ENCODE measurements at places on chromosomes 2 and 18.

DNA sequence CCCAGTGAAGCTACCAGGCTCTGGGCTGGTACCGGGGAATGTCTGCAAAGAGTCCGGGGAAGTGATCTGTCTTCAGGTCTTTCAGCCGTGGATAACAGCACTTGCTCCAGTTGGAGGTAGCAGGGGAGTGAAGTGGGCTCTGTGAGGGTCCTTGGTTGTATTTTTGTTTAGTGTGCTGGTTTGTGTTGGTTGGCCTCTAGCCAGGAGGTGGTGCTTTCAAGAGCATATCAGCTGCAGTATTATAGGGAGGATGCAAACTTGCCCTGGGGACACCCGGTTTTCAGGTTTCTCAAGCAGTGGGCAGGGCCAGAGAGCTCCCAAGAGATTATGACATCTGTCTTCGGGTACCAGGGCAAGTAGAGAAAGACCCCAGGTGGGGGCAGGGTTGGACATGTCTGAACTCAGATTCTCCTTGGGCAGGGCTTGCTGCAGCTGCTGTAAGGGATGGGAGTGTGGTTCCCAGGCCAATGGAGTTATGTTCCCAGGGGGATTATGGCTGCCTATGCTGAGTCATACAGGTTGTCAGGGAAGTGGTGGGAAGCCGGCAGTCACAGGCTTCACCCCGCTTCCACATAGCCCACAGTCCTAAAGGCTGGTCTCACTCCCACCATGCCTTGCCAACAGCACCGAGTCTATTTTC, 34.4 kb downstream of the ACAA2 start:
- DNase-seq, result no peak

DNA sequence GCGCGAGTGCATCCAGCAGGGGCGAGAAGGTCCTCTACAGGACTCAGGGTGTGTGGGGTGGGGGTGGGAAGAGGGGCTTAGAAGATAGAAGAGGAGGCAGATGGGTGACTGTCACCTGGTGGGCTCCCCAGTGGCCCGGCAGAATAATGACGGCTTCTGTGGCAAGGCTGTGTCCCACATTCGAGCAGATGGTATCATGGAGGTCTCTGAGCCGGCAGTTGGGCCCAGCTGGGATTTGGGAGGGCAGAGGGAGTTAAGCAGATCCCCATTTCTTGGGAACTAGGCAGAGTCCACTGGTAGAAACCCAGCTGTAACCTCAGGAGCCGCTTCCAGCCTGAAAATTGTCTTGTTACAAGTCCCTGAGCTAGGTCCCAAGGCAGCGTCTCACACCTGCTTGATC, 28.4 kb upstream of the DTNB start:
- no peak for DNase-seq

DNA sequence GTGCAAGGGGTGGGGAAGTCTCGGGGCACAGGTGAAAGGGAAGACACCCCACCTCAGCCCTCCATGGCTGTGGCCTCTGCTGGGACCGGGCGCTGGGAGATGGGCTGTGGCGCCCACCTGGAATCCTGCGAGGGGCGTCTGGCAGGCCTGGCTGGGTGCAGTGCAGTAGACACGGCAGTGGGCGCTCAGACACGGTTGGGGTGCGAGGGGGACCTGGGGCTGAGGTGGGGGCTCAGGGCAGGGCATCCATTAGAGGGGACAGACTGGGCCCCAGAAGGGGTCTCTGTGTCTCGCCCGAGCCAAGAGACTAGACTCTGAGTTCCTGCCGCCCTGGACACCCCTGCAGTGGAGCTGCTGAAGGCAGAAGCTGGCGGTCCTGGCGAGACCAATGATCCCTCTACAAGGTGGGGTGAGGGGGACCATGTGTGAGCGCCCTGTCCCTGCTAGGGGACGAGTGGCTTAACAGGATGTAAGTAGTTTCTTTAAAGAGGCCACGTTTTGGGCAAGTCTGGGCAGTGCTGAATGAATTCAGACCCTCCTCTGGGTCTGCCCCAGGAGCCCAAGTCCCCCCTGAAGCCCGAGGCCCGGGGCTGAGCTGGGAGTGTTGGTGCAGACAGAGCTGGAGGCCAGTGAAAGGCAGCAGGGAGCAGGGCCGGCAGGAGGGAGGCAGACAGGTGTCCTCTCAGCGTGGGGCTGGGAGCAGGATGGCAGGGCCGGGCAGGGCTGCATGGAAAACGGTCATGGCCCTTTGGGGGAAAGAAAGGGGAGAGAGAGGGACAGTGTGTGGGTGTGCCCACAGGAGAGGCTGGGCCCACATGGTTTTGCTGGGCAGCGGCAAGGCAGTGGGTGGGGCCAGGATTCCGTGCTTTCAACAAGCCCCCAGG, 57.2 kb downstream of the HS6ST1 start:
- no peak for DNase-seq

GRCh38 chr2:126681505-126681904, 25.5 kb downstream of the GYPC start:
- no peak for DNase-seq

DNA sequence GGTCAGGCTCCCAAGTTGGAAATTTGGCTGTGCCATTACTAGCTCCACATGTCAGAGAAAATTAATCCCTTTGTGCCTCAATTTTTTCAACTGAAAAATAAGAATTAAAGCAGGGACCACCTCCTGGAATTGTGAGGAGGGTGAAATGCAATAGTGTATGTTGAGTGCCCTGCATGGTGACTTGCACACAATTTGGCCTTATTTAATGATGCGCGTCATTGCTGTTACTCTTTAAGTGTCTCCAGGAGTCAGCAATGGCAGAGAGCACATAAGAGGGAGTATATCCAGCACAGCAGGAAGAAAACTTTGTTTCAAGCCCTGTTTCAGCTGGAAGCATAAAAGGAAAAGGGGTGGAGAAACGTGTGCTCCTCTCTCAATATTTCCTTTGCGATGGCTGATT, 215.8 kb downstream of the ALK start:
- DNase-seq, result no peak

DNA sequence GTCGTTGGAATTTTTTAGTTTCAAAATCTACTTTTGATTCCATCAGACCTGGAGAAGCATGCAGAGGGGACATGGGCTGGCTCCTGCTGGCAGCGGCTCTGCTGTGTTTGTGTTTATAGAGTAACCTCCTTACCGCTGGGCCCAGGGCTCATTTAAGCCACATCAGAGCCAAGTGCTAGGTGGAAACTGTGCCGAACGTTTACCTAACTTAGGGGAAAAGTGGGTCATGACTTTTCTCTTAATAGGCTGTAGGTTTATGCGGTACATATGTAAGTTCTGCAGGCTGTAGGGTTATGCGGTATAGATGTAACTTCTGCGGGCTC, 17.7 kb downstream of the CNDP2 start:
- DNase-seq, result no peak

DNA sequence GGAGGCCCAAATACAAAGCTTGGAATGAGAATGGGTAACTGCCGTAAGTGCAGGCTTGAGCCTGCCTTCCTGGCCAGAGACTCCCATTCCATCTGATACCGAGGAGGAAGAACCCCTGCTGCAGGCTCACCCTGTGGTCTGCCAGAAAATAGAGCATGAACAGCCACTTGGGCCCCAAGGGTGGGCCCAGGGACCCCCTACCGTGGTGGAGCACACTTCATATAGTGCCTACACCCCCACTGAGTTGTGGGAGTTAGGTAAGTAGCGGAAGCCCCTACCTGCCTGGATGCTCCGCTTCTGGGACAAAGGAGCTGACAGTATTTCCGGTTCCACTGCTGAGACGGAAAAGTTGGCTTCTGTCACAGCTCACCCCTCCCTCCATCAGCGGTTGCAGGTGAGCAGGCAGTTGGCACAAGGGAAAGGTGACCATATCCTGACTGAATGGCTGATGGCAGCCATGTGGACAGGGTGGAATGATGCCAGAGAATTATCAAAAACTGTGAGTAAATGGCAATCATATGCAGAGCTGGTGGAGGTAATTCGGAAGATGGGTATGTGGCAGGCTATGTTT, 11.5 kb upstream of the C2orf42 start:
- DNase-seq, result no peak

DNA sequence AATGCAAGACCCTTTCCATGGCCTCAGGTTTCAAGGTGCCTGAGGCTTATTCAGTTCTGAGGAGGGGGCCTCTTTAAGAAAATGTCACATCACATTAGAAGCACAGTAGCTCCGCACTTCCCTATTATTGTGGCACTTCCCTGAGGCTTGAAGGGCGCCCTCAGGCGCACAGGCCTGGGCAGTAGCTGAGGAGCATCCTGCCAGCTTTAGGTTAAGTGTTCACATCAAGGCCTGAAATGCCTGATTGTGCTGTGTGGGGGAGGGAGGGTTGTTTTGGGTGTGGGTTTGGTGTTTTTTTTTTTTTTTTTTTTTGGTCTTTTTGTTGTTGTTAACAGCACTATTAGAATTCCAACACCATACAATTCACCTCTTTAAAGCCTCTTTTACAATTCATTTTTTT, 107.9 kb downstream of the CABLES1 start:
- no peak for DNase-seq

DNA sequence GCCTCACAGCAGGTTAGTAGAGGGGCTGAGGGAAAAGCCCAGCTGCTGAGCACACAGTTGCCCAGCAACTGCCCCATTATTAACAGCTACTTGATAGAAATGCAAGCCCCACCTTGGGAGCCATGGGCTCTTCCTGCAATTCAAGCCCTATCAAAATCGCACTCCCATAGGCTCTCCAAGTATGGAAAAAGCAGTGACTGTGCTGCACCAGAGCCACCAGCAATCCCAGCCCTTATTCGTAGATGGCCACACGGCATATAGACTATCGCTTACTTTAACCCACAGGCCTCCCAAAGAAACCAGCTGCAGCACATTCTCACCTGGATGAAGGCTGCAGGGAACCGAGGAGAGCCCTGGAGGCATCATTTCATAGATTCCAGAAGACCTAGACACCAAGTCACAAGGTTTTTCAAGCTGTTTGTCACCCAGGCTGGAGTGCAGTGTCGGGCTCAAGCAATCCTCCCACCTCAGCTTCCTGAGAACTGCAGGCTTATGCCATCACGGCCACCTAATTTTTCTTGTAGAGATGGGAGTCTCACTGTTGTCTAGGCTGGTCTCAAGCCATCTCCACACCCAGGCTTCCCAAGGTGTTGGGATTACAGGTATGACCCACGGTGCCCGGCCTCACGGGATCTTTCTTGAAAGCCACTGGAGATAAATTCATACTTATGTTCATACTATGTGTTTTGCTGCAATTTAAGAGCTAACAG, 11.3 kb downstream of the NCL start:
- DNase-seq, result no peak

All from central memory CD4-positive, alpha-beta T cell (primary cell).